ENCODE measurements at places on chromosomes 2 and 18. TPM values are rescaled to one million over a fixed set of nuclear protein-coding genes. Genes with fewer than 3 reads are reported as not detected.

Gene MAP3K19
- total RNA-seq = not detected

Gene FZD7
- total RNA-seq = 15.1 TPM

DNA sequence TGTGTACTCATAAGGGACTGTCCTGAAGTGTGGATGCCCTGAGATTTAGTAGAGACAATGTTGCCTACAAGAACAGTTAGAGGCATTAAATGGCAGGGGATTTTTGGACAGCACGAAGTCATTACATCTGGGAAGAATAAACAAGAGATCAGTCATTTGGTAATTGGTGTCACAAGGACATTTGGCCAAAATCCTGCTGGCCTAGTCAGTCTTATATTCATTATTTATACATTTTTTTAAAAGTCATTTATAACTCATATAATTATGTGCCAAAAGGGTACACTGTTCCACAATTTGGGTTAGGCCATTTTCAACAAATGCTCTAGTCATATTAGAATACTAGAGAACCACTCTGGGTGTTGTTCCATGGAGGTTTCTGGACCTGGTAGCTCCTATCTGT is 104.7 kb downstream of the LRATD1 start:
- H3K36me3 ChIP-seq = no peaks in the 10 kb centered on the region
- no peaks in the 10 kb centered on the region for H3K4me1 ChIP-seq
- DNase-seq = no peak
- no peak overlapping the region for H3K4me3 ChIP-seq
- no peak overlapping the region for H3K27ac ChIP-seq

Gene LRATD1
- not detected for total RNA-seq

DNA sequence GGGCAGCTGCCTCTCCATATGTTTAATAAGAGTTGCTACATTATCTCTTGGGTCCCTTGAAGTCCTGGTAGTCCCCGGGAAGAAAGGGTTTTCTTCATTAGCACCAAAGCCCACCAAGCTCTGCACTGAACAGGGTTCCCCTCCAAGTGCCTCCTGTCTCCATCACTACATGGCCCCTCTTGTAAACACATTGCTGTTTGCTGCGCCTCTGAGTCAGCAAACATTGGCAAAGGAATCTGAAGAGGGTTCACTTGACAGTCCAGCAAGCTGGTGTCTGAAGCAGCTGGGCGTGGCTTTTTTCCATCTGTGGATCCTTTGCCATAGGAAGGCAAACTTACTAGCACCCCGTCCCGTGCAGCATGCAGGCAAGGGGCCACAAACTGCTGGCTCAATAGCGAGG is 82.8 kb downstream of the TEX51 start:
- H3K4me1 ChIP-seq = peaks cover under 1% of the 10 kb centered on the region
- H3K27me3 ChIP-seq = peaks cover 6% of the 10 kb centered on the region
- H3K4me3 ChIP-seq = no peak overlapping the region
- H3K36me3 ChIP-seq = no peaks in the 10 kb centered on the region

DNA sequence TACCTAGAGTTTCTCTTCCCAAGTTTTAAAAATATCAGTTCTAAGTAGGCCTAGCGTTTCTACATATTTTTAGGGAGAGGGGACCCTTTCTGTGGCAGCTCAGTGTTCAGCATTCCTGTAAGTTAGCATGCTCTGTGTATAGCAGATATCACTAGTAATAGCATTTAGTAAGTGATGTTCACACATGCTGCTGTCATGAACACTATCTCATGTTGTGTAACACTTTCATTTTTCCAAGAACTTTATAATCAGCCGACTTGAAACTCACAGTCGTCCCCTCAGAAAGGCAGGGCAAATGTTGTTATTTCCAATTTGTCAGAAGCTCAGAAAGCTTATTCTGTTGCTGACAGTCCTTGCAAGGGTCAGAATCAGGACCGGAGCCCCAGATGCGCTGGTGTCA is 267.7 kb downstream of the ALPK2 start:
- peaks cover 21% of the 10 kb centered on the region for H3K4me1 ChIP-seq
- no peaks in the 10 kb centered on the region for H3K27me3 ChIP-seq
- DNase-seq = no peak
- no peaks in the 10 kb centered on the region for H3K36me3 ChIP-seq

Gene POU3F3
- total RNA-seq = not detected

GRCh38 chr18:66439670-66440069 is 164.2 kb downstream of the CDH19 start:
- no peak for DNase-seq
- no peak overlapping the region for H3K4me3 ChIP-seq
- H3K27me3 ChIP-seq = no peaks in the 10 kb centered on the region
- no peaks in the 10 kb centered on the region for H3K4me1 ChIP-seq

Gene GALNT13
- total RNA-seq = not detected

DNA sequence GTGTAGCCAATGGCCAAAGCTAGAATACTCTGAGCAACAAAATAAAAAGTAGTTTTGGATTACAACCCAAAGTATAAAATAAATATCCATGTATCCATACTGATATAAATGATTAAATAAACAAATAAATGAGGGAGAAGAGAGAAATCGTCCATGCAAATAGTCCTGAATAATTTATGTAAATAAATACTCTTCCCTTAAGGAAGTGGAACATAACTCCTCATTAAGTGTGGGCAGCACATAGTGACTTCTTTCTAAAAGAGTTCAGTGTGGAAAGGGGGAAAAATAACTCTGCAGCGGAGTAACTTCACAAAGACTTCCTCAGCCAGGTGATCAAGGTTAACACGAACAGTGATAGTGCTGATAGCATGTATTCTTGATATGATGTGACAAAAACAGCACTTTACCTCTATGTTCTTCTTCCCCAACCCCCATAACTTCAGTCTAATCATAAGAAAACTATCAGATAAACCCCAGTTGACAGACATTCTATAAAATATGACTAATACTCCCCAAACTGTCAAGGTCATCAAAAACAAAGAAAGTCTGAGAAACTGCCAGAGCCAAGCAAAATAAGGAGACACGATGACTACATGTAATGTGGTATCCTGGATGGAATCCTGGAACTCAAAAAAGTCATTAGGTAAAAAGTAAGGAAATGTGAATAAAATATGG is 30.7 kb downstream of the METTL8 start:
- no peaks in the 10 kb centered on the region for H3K36me3 ChIP-seq
- no peak overlapping the region for H3K27ac ChIP-seq
- DNase-seq = no peak
- no peaks in the 10 kb centered on the region for H3K4me1 ChIP-seq

Gene ACTR1B
- total RNA-seq = 36.3 TPM

- H3K27ac ChIP-seq = no peak overlapping the region
- no peak overlapping the region for H3K4me3 ChIP-seq
- H3K36me3 ChIP-seq = no peaks in the 10 kb centered on the region
- H3K27me3 ChIP-seq = no peaks in the 10 kb centered on the region
- no peaks in the 10 kb centered on the region for H3K4me1 ChIP-seq
- no peak for DNase-seq
Measured at GRCh38 chr2:20484810-20485611, 38.1 kb downstream of the RHOB start.

DNA sequence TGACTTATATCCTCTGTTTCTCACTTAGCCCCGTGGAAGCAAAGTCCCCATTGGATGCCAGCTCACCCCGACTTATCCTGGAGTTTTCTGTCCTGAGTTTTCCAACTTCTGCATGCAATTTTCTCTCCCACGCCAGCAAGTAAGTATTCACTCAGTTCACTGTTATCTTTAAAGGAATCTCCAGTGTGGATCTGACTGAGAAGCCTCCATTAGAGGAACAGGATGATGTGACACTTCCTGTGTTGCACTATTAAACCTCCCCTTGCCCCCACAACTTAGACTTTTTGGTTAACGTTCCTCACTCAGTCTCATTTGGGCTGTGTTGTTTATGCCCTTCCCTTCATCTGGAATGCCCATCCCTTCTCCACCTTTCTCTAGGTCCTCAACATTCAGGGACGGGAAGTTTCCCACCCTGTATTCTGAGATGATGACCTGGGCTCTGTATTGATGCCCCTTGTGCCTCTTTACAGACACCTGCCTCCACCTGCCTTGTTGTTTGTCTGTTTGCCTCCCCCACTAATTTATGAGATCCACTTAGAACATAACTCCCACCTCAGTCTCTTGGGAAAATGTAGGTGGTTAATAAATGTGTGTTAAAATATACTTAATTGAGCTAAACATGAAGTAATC is 536.1 kb upstream of the RAB6C start:
- H3K4me1 ChIP-seq = no peaks in the 10 kb centered on the region
- no peak overlapping the region for H3K27ac ChIP-seq
- no peak for DNase-seq
- no peaks in the 10 kb centered on the region for H3K36me3 ChIP-seq

DNA sequence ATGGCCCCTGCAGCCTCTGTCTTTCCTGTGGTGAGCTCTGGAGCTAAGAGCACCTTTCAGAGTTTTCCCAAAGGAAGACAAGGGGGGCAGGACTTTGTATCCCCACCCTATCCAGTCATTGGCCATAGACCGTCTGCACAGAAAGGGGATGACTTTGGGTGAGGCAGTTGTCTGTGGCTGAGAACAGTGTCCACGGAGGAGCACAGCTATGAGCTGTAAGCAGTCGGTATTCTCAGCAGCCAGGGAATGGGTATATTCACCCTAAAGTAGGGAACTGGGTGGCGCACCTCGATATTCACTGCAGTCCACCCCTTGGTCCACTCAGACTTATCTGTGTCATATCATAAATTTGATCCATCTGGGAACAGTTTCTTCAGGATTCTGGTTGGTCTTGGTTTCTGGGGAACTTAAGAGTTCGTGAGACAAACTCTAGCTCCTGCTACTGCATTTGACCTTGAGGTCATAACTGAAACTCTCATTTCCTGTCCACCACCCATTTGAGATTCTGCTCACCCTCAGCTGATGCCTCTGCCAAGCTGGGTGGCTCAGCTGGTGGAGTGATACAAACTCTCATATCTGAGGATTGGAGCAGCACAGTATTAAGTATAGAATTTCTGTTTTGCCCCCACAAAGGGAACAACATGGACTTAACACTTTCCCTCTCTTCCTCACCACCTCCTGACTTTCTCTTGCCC is 45.2 kb upstream of the SCG2 start:
- H3K4me3 ChIP-seq = no peak overlapping the region
- peaks cover 15% of the 10 kb centered on the region for H3K36me3 ChIP-seq
- no peaks in the 10 kb centered on the region for H3K27me3 ChIP-seq
- DNase-seq = no peak
- H3K4me1 ChIP-seq = peaks cover 64% of the 10 kb centered on the region

Gene SPC25
- 64.3 TPM for total RNA-seq

GRCh38 chr2:102282678-102283091 is 28.7 kb upstream of the IL1RL1 start:
- H3K27ac ChIP-seq = no peak overlapping the region
- H3K36me3 ChIP-seq = no peaks in the 10 kb centered on the region
- DNase-seq = no peak
- H3K27me3 ChIP-seq = peaks cover 12% of the 10 kb centered on the region
- H3K4me3 ChIP-seq = no peak overlapping the region

Gene WDFY1
- total RNA-seq = 72.6 TPM

- H3K27ac ChIP-seq = no peak overlapping the region
- no peaks in the 10 kb centered on the region for H3K4me1 ChIP-seq
Measured at GRCh38 chr18:23049698-23050373, 85.4 kb upstream of the CABLES1 start.

- H3K27me3 ChIP-seq = peaks cover 35% of the 10 kb centered on the region
- H3K36me3 ChIP-seq = no peaks in the 10 kb centered on the region
- no peak overlapping the region for H3K4me3 ChIP-seq
- H3K27ac ChIP-seq = no peak overlapping the region
Measured at GRCh38 chr2:40412456-40412855, 39.4 kb downstream of the SLC8A1 start.

GRCh38 chr2:176879426-176879995 is 333.1 kb upstream of the HNRNPA3 start:
- H3K4me3 ChIP-seq = no peak overlapping the region
- no peaks in the 10 kb centered on the region for H3K27me3 ChIP-seq
- H3K36me3 ChIP-seq = no peaks in the 10 kb centered on the region
- no peak overlapping the region for H3K27ac ChIP-seq

Gene TWIST2
- not detected for total RNA-seq

Gene IMP4
- 112 TPM for total RNA-seq

Gene FBLN7
- total RNA-seq = 4.1 TPM

Gene RAD51AP2
- total RNA-seq = 0.24 TPM

DNA sequence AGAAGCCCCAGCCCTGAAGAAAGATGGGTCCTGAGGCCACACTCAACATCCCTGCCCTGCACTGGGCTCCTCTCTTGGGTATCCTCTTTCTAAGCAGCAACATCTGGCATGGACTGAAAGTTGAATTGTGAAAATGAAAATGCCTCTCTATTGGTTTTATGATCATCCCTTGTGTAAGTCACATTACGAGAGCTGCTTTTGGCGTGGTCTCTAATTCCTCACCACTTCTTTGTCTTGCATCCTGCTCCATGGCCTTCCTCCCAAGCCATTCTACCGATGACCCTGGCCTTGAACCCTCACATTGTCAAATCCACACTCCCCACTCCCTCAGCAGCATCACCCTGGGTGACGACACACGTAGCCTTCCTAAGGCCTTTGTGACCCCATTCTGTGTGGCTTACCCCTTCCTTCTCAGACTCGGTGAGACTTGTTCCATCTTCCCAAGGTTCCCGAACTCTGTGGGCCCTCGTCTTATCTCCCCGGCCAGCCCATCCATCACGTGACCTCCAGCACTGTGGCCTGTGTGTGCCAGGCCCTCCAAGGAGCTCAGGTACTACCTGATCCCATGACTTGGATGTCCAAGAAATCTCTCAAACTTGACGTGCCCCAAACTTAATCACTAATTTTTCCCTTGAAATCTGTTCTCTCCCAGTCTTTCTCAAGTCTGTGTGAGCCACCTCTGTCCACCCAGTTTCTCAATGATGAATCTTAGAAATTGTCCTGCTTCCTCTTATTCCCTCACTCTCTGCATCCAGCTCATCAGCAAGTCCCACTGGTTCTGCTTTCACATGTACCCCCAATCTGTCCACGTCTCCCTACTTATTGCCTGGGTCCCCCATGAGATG is 194.7 kb upstream of the HS6ST1 start:
- H3K27me3 ChIP-seq = no peaks in the 10 kb centered on the region
- no peaks in the 10 kb centered on the region for H3K36me3 ChIP-seq
- H3K27ac ChIP-seq = no peak overlapping the region
- H3K4me3 ChIP-seq = no peak overlapping the region
- no peaks in the 10 kb centered on the region for H3K4me1 ChIP-seq
- no peak for DNase-seq

Gene PIKFYVE
- 32.1 TPM for total RNA-seq
